Bronchial epithelial cell (primary cell): ENCODE measurements at places on chromosomes 7 and 10. TPM values are rescaled to one million over a fixed set of nuclear protein-coding genes. Genes with fewer than 3 reads are reported as not detected.

Gene PHKG1
- total RNA-seq: 0.26 and 0.77 TPM in 2 replicates

Gene UPK3B
- total RNA-seq: 0.26 and 2.6 TPM in 2 replicates

Gene TEX36
- not detected in 2 replicates for total RNA-seq

Gene AP3M1
- 16.3 and 22.7 TPM in 2 replicates for total RNA-seq

Gene SPDYE8
- total RNA-seq: not detected in 2 replicates

DNA sequence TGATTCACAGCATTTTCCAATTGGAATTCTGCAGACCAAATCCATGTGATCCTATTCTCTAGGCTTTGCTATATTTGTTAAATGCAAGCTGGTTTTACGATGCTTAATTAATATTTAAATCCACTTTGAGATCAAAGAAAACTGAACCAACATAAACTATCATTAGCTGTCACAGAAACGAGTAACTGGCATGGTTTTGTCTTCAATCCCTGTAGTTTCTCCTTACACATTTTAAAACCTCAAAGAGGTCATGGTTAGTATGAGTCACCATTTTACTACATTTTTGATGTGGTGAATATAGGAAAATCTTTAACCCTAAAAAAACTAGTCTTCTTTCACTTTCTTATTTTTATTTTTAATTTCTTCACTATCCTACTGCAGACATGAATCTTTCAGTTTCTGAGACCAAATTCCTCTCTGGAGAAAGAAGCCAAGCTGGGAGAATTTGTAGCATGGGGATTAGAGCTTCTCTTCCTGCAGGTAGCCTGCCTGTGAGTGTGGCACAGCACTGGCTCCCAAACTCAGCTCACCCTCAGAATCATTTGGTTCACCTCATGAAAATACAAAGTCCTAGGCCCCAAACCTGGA is 8.7 kb upstream of the LIPM start:
- peak; percentile 40 for DNase-seq

DNA sequence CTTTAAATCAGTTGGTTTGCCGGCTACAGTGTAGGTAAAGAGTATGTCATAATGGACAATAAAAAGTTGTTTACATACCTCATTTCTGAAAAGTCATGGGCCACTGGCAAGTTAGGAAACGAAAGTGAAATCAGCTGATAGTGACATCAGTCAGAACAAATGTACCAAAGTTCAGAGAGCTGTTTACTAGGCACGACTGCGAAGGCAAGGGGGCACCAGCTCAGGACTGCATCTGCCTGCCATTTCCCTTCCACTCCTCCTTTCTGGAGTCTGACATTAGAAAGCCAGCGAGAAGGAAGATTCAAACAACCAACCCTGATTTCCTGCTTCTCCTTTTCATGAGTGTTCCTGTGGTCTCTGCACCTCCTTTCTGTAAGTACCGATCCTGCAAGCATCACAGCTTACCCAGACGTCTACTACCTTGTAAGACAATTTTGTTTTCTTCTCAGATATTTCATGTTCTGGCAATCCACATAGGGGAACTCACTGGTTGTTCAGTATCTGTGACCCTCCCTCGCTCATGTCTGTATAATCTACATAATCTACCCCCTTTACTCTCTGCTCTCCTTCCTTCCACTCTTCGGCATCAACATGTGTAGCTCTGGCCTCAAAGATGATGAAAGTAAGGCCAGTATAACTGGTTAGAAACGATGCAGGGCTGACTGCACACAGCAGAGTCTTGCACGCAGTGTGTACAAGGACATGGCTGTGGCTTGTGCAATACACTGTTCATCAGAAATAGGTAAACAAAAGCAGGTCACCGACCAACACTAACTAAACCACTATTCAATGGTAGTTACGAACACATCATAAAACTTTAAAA is at the start of gene TMEM140:
Gene TMEM140, plus strand, starts transcription at position 174 of the 823 bp plus-strand sequence. CDS start 16,370 bp downstream, outside the sequence.
- peak; percentile 67 for DNase-seq

DNA sequence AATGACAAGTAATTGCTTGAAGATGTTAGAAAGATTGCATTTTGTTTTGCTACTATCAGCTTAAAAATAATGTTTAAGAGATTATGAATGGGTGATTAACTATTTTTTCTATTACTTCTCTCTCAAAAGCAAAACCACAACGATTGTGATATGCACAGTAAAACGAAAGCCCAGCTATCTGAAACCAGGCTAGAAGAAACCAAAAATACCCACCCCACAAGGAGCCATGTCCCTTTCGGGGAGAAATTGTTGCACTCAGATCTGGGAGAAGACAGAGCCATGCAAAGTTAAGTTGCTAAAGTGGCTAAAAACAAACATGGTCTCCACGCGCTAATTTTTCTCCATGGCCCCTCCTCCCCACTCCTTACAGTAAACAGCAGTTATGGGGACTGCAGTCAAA is 173.6 kb downstream of the RPS24 start:
- DNase-seq: no peak

GRCh38 chr7:80624763-80625162 is 13.7 kb upstream of the CD36 start:
- no peak for DNase-seq

- no peak for DNase-seq
Observed at GRCh38 chr10:12036073-12036655, 6.4 kb downstream of the UPF2 start.

GRCh38 chr7:140586516-140586915 is 54.1 kb downstream of the DENND2A start:
- no peak for DNase-seq

- peak; percentile 99 for DNase-seq
Observed at GRCh38 chr7:16915405-16915804, 33.6 kb upstream of the AGR3 start.

DNA sequence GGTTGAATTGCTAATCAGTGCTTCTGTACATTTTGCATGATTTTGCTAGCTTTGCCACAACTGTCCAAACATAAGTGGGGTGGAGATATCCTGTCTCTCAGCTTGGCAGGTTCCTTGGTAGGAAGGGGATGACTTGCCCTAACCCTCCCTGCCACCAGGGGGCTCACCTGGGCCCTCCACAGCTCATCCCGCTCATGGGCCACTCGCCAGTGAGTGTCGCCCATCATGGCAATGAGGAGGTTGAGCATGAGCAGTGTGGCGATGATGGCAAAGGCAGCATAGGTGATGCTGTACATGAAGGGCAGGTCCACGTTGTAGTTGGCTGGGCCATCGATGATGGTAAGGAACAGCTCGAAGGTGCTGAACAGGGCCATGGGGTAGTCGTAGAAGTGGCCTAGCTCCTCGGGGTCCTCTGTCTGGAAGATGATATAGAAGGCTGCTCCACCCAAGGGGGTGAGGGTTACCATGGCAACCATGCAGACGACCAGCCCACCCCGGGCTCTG is 12.2 kb downstream of the TRPV6 start:
- DNase-seq: no peak
